Kidney (tissue), 22 donors: ENCODE measurements at places on chromosomes 3 and 15. TPM values are rescaled to one million over a fixed set of nuclear protein-coding genes. Genes with fewer than 3 reads are reported as not detected.

Gene SUCNR1
- total RNA-seq: 7.3 TPM

Gene LDHAL6B
- not detected for total RNA-seq

Gene SLC22A14
- 0.19 TPM for total RNA-seq

Gene DNAH12
- total RNA-seq: 0.38 TPM

Gene CMTM8
- total RNA-seq: 5.4 TPM

GRCh38 chr15:69634860-69635259 lies 182.2 kb downstream of the RPLP1 start:
- DNase-seq: no peak

DNA sequence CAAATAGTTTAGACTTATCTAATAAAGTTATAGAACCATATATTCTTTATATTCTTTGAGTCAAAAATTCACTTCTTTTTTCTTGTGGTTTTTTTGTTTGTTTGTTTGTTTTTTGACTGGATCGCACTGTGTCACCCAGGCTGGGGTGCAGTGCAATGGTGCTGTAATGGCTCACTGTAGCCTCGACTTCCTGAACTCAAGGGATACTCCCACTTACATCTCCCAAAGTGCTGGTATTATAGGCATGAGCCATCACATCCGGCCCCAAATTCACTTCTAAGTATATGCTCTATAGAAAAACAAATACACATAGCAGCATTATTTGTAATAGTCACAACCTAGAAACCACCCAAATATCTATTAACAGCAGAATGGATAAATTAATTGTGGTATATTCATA lies 13.7 kb upstream of the SLTM start:
- DNase-seq: no peak

- DNase-seq: peak; percentile 70
These were observed 76.3 kb upstream of the ARHGEF3 start for GRCh38 chr3:56878074-56878473.

DNA sequence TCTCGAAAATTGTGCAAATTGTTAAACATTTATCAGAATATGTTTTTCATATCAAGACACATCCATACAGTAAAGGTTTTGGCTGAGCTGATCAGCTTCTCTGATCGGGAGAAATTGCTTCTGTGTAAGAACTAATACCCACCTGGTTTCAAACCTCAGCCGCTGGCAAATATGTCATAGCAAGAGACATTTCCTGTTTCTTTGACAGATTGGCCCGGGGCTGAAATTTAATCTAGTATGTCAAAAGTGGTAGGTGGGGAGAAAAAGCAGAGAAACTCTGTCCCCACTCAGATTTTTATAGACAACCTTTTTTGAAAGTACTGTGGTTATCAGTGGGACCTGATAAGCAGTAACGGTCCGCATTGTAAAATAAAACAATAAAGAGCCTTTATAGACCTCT lies 88.8 kb upstream of the SLC24A5 start:
- no peak for DNase-seq

DNA sequence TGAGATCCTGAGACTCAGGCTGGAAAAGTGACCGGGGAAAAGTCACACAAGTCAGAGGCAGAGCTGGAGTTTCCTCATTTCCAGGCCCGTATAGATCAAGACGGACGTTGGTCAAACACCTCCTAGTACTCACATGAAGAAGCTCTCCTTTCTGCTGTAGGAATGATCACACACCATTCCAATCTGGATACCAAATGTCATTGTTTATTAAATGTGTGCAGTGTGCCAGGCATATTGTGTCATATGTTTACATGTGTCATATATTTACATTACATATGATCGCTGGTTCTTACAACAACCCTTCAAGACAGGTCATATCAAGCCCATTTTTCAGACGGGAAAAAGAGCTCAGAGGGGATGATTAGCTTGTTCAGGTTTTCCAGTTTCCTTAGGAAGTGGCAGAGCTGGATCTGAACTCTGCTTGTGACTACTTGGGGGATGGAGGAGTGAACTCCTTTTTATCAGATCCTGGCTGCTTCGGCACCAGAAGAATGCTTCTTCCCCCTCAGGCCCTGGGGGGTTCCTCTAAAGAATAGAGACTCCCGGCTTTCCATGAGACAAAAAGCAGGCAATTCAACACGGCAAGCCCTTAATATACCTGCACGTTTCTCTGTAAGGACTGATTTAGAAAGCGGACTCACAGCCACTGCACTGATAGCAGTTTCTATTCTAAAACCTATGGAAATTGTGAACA lies 41.9 kb downstream of the FAM43A start:
- no peak for DNase-seq

DNA sequence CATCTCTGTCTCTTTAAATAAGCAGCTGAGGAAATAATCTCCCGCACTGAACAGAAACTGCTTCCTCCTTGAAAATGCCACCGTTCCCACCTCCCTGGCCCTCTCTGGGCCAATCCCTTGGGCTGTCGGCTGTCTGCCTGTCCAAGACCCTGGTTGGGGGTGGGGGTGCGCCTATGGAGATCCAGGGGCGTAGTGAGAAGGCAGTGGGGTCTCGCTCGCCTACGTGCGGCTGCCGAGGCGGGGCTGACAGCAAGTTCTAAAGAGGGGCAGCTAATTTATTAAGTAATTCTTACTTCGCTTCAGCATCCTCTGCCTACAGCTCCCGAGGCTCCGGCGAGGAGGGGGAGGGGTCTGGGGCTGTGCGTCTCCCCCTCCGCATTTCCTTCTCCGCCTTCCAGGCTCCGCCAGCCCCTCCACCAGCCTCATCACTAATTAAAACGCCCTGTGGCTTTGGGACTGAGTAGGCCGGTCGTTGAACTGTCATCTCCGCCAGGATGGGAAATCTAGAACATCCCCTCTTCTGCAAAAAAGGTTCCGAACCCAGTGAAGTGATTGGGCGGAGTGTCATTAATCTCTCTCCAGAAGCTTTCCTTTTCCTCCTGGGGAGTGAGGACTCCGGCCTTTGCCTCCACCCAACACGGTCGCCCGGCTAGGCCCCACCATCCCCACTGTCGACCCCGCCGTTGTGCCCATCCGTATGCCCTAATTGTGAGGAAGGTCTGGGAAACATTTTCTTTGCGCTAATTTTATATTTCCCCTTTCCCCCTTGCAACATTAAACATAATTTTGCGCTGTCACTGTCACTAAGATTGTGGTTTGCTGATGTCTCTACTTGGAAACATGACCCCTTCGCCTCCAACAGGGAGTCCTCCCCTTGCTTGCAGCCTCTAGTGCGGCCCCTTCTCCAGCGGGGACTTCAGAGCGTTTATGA lies 16.9 kb downstream of the NR2F2 start:
- DNase-seq: peak; percentile 94

- no peak for DNase-seq
These were observed 81.1 kb downstream of the BTD start for GRCh38 chr3:15682561-15683185.
